Stimulated activated CD4-positive, alpha-beta T cell treated with anti-CD3 and anti-CD28 coated beads, Interleukin-15, amount 100 ng/mL, for 1 hour (primary cell): ENCODE measurements at places on chromosomes 12 and 14.

DNA sequence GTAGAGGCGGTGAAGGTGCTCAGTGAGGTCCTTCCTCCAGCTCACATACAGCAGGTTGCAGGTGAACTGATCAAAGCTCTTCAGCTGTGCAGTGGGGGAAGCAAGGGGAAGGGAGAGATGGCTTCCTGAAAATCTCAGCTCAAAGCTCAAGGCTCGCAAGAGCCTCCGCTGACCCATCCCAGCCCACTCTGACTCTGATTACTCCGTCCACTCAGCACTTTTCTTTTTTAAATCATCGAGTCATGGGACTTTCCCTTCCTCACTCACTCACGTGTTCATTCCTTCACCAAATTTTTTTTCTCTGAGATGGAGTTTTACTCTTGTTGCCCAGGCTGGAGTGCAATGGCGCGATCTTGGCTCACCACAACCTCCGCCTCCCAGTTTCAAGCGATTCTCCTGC lies 4.7 kb downstream of the ABCD4 start:
- DNase-seq, result no peak

DNA sequence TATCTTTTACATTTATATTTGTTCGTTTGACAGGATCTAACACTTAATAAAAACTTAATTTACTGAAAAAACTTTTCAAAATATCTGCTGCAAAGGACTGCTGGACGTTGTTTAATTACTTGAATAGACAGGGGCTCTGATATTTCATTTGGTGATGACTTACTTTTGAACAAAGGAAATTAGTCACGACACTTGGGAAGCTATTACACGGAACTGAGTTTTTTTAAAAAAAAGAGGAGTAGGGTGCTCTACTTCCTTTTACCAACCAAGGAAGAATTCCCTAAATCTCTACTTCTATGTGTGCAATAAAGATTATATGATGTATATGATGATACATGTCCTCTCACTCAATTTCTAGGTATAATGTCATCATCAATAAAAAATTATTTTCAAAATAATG lies 4.7 kb downstream of the FGD6 start:
- DNase-seq, result no peak

DNA sequence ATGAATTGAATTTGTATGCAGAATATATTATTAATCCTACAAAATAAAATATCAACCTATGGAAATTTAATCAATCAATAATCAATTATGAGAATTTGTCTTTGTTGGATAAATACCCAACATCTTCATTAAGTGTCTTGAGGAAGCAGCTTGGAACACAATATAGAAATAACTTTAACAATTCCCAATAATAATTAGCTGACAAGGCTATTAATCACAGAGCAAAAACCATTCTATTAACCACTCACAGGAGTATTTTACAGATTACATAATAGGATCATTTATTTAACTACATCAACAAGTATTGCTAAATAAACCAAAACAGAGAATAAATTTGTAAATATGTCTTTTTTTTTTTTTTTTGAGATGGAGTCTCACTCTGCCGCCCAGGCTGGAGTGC lies 190.3 kb downstream of the CEP128 start:
- no peak for DNase-seq

- DNase-seq, result no peak
These were observed 630 bp downstream of the ALDH1L2 start for GRCh38 chr12:105083551-105084105.

DNA sequence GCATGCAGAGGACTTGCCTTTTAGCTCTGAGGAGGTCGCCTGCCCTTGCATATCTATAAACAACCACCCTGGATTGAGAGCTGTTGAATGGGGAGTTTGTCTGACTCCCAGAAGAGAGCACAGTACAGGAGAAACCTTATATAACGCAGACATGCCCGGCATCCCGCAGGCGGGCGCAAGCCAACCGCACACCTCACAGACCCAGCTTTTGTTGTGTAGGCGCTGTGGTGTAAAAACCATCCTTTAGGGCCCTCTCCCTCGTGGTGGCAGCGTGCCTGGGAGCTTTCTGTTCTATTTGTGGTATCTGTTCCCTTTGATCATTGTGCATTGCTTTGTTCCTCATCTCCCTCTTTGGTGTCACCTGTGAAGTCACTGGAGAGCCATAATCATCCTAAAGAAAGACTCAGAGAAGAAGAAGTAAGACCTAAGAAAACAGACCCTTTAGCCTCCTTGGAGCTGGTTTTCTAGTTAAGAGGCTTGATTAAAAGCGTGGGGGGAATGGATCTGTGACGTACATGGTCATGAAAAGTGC lies 77.7 kb downstream of the ETV6 start:
- no peak for DNase-seq

- DNase-seq, result no peak
These were observed 76.7 kb downstream of the GALC start for GRCh38 chr14:87916103-87916885.
